AG09309 (cell line): ENCODE measurements at places on chromosomes 16 and 17.

DNA sequence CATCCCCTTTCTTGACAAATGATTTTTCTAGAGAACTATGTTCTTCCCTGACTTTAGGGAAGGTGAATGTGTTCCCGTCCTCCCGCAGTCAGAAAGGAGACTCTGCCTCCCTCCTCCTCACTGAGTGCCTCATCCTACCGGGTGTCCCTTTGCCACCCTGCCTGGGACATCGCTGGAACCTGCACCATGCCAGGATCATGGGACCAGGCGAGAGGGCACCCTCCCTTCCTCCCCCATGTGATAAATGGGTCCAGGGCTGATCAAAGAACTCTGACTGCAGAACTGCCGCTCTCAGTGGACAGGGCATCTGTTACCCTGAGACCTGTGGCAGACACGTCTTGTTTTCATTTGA lies 7.4 kb downstream of the NAT9 start:
- no peak for DNase-seq

GRCh38 chr17:17528696-17529652 lies 32.8 kb upstream of the RASD1 start:
- DNase-seq: no peak

GRCh38 chr17:74795327-74796020 lies 19.3 kb upstream of the NAT9 start:
- no peak for DNase-seq

GRCh38 chr16:66728117-66728787 lies 23.2 kb downstream of the DYNC1LI2 start:
- peak; percentile 40 for DNase-seq
